SK-N-SH (cell line): ENCODE measurements at places on chromosomes 13 and 19. TPM values are rescaled to one million over a fixed set of nuclear protein-coding genes. Genes with fewer than 3 reads are reported as not detected.

ZNF426 gene
- 2.4 and 3.5 TPM in 2 replicates for polyA plus RNA-seq

MVB12A gene
- polyA plus RNA-seq, result 63.0 and 63.9 TPM in 2 replicates

GRCh38 chr13:78022164-78022877 is 103.7 kb upstream of the EDNRB start:
- DNase-seq, result no peak

DNA sequence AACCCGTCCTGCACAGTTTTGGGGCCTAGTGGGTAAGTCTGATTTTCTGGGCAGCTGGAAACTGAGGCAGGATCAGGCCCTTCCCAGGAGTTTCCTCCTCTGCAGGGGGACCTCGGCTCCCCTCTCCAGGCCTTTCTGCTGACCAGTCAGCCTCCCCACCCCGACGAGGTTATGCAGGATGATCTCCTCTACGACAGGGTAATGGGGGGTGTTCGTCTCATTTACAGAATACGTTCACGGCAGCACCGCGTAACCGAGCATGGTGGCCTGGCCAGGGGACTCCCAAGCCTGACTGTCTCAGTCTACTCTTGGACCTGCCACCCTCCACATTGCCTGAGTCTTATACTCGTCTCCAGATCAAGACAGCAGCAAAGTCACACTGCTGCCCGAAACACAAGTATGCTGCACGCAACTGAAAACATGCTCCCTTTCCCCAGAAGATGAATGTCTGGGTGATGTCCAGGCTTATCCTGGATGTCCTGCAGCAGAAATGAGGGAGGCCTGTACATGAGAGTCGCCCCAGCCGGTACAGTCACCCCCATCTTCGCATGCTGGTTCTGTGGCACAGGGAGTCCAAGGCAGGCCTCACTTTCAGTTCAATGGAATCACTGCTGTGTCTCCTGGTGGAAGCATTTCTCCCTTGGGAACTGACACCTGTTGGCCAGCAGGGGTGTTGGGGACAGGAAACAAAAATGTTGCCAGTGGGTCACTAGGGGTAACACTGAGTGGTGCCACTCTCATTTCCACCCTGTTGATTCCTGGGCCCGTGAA is 120.8 kb downstream of the SOX1 start:
- no peak for DNase-seq

GFY gene
- not detected in 2 replicates for polyA plus RNA-seq

DNA sequence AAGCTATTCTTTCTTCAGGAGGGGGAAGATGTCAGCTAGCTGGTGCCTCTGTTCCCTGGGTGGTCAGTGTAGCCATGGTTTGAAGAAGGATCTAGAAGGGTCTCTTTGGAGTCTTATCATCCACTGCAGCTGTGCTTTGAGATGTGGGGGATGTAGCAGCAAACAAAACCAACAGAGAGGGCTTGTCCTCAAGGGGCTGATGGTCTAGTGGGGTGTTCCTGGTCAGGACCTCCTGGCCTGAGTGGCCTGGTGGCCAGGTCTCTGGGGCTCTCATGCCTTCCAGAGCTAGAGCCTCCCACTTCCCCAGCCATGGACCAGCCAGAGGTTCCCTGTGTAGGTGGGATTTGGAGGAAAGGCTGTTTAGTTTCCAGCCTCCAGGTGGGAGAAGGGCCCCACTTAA is 40.3 kb downstream of the LYL1 start:
- DNase-seq, result no peak

ZNF415 gene
- polyA plus RNA-seq, result 1.6 and 1.9 TPM in 2 replicates

PSG4 gene
- 175 and 311 TPM in 2 replicates for polyA plus RNA-seq

DNA sequence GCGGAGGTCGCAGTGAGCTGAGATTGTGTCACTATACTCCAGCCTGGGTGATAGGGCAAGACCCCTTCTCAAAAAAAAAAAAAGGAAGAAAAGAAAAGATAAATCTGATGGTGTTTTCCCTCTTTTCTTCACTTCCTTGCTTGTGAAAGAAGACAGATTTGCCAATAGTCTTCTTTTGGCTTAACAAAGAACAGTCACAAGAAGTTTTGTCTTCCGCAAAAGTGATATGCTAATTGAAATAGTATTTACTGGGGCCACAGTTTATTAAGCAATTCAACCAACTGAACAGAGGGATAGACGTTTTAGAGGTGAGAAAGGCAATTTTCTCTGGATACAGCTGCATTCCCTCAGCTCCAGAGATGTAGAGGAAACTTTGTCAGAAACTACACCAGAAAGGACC is 22.9 kb upstream of the PLAUR start:
- DNase-seq, result no peak

GRCh38 chr19:9757544-9758501 is 10.7 kb downstream of the ZNF846 start:
- no peak for DNase-seq

OR4F17 gene
- not detected in 2 replicates for polyA plus RNA-seq

- peak; percentile 68 for DNase-seq
Measured at GRCh38 chr19:531753-532560, at the start of gene CDC34. Gene CDC34 (plus strand): TSS chr19:531760. CDS start chr19:531932, 172 bp downstream.

BSG gene
- polyA plus RNA-seq, result 745 and 835 TPM in 2 replicates

PCP2 gene
- not detected in 2 replicates for polyA plus RNA-seq

DNA sequence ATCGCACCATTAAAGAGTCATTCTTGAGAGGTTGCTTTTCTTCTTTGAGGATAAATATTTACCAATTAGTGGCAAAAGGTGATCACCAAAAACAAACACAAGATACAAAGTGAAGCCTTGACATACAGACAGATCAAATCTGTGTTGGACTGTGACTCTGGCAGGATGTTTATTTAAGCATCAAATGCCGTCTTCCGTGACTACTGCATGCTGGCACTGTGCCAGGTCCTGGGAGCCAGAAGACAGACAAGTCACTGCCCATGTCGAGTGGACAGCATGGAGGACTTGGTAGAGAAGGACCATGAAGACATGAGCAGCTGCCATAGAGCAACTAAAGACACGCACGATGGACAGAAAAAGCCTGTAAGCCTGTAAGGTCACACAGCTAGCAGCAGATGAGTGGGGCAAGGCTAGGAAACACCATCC is 92.8 kb upstream of the FARP1 start:
- peak; percentile 38 for DNase-seq

ZNF460 gene
- 2.4 and 4.3 TPM in 2 replicates for polyA plus RNA-seq

- DNase-seq, result no peak
Measured at GRCh38 chr13:101845245-101846020, 393.0 kb downstream of the ITGBL1 start.

- DNase-seq, result no peak
Measured at GRCh38 chr13:65836066-65836465, 1394.1 kb downstream of the PCDH9 start.

FRY gene
- polyA plus RNA-seq, result 1.4 and 2.1 TPM in 2 replicates

DNA sequence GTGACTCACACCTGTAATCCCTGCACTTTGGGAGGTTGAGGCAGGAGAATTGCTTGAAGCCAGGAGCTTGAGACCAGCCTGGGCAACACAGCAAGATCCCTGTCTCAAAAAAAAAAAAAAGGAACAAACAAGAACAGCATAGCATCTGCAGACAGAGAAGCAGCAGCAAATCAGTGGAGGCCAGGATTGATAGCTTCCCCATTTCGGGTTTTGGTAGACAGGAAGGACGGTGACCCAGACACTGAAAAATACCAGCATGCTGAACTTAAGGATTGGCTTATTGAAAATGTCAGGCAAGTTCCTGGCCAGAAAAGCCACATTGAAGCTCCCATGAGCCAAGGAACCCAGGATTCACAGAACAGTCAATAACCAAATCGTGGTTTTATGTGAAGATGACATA is 3.0 kb downstream of the ZNF490 start:
- DNase-seq, result no peak

DNA sequence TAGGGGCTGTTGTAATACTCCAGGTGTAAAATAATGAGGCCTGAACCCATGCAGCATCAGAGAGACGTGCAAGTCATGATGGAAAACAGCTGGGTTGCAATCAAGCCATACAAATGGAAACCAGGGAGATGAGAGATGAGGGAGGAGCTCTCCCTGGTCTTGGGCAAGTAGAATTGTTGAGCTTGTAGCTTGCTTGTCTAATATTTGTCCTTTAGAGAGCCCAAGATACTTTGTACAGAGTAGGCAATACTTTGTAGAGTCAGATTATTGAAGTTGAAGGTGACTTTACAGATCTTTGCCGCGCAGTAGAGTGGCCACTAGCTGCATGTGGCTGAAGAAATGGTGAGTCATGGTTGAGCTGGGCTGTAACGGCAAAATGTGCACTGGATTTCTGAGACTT is 8.3 kb downstream of the ATP8A2 start:
- no peak for DNase-seq

SSC5D gene
- polyA plus RNA-seq, result 2.6 and 4.9 TPM in 2 replicates

DNA sequence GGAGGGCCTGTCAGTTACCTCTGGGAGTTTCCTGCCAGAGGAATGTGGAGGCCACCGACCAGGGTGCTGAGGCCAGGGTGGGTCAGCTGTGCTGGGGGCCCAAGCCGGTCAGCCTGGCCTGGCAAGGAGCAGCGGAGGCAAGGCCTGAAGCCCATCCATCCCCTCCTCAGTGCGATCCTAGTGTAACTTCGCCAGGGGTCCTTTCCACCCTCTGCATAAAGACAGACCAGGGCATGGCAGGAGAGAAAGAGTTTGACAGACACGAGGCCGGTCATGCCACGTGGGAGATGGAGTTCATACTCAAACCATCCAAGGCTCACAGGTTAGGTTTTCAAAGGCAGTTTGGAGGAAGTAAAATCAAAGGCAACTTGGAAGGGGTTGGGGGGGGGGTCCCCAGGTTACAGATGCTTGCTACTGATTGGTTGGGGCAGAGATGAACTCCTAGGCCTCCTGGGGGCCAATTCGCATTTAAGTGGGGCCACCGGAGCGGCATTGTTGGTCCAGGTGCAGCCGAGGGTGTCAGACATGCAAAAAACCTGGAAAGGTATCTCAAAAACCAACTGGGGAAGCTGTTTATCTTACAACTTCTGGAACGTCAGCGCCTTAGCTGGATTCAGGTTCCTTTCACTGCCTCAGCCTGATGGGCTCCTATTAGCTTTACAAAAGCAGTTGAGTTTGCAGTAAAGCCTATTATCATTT is 36.8 kb upstream of the DPRX start:
- no peak for DNase-seq

DNA sequence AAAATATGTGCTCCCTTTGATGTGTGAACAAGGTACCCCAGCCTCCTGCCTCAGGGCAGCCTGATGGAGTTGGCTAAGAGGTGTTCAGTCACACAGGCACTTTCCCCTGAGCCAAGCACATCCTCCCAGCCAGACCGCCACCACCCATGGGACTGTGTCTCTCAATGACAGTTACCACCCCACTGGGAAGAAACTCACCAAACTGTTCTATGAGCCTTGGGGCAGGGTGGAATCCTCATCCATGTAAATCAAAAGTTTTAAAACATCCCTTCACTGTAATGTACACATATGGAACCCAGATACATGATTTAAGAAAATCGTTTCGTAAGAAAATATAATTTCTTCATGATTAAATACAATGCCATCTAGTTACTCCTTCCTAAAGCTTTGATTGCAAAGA is 138.4 kb upstream of the LSM14A start:
- DNase-seq, result no peak

- DNase-seq, result no peak
Measured at GRCh38 chr13:97858161-97858560, 95.3 kb upstream of the IPO5 start.

GRCh38 chr13:113046883-113047244 is 58.7 kb upstream of the F7 start:
- DNase-seq, result no peak

GRCh38 chr19:56109226-56109625 is 11.9 kb downstream of the ZNF787 start:
- no peak for DNase-seq

DNA sequence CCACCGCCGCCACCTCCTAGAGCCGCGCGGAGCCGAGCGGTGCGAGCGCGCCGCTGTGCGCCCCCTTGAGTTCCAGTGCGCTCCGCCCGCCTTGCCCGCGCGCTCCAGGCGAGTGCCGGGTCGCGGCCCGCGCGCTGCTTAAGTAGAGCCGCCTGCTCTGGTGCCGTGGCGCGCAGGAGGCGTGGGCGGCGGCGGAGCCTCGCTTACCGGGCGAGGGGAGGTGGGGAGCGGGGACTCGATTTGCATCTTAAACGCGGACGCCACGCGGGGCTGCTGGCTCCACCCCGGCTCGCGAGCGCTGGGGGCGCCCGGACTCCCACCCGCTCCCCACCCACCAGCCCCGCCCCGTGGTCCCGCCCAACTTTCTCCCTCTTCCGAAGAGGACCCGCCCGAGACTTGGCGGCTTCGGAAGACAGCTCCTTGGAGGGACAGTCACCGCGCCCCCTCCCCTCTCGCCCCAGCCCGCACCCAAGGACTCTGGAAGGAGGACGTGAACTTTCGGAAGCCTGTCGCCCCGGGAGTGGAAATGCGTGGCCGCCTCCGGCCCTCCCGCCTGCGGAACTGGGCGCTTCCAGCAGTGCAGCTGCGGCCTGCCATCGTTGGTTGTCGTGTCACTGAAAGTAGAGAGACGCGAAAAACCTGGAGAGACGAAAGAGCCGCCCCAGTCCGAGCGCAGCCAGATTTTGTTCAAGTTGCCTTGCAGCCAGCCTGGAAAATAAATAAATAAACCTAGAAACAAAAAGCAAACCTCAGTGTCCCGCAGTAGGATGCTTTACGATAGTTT is at the start of gene KCTD12:
KCTD12 (minus strand) TSS at position 114 of the 784 bp plus-strand sequence. CDS start 257 bp downstream, outside the sequence.
- peak; percentile 86 for DNase-seq

DNA sequence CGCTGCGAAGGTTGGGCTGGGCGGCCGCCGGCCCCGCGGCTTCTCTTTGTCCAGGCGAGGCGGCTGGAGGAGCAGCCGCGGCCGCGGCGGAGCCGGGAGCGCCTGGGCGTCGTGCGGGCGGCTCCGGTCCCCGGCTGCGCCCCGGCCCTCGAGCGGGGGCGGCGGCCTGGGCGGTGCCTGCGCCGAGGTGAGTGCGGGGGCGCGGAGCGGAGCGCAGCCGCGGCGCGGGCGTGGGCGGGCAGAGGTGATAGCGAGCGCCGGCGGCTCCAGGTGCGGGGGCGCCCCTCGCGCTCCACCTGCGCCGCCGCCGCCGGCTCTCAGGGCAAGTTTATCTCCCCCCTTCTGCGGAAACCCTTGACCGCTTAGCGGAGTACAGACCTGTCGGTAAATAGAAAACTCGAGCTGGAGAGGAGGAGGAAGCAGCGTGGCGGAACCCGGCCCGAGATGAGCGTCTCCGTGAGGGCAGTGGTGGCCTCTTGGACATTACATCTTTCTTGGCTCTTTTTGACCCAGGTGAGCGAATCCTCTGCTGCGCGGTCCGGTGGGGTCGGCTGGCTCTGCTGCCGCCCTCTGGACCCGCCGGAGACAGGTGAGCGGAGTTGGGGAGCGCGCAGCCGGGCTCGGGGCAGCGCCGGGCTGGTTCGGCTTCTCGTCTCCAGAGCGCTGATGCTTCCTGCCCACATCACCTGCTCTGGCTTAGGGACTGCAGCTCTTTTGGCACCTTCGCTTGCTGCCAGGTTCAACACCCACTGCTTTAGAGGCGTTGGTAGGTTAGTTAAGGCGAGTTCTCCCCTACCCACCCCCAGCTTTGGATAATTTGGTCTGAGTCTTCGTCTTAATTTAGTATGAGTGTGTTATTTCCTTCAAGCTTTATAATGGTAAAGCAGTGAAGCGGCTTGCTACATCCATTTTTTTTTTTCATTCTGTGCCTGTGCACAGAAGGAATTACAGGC is at the start of gene MTUS2:
MTUS2 (plus strand) TSS at position 241 of the 953 bp plus-strand sequence.
- no peak for DNase-seq

DNA sequence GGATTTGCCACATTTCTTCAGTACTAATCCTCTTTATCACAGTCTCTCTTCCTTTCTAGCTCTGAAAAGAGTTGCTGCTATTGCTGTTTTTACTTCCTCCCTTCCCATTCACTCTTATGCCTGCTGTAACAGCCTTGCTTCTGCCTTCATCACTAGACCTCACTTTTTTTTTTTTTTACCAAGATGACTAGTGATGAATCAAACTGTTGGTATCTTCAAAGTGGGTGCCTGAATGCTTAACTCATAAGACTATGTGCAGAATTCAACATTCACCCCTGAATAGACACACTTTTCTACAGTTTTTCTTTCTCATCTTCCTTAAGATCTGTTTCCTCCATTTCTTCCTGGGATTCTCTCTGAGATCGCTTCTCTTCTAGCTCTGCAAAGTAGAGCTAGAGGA is 217.2 kb upstream of the HTR2A start:
- DNase-seq, result no peak
